Left ventricle myocardium inferior (tissue), 1 donor: ENCODE measurements at places on chromosomes 1 and 21.

DNA sequence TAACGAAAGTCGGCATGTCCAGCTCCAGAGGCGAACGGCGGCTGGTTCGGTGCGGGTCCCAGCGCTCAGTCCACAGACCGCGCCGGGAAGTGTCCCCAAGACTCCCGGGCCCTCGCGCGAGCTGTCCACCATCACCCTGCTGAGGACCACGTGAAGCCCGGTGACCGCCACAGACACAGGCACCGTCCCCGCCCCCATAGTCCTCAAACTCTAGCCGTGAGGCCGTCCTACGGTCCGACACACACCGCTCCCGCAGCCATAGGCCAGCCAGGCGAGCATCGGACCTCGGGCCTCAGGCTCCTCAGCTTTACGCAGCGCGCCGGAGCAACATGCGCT lies 535 bp downstream of the SETD4 start:
- peak; percentile 36 for DNase-seq

DNA sequence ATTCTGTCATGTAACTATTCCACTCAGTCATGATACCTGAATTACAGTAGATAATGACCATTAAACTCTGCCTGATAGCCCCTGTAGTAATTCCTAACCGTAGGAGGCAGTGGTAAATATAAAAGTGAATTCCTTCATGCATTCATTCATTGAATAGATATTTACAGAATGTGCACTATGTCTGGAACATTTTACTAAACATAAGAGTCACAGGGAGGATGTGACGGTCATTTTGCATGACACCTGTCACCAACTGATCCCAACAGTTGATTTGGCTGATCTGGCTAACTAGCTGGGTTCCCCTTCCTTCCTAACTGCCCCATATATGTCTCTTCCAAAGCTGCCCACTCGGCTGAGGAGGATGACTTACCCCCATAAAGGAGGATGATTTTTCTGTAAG lies 2.2 kb upstream of the RNPC3 start:
- no peak for DNase-seq

DNA sequence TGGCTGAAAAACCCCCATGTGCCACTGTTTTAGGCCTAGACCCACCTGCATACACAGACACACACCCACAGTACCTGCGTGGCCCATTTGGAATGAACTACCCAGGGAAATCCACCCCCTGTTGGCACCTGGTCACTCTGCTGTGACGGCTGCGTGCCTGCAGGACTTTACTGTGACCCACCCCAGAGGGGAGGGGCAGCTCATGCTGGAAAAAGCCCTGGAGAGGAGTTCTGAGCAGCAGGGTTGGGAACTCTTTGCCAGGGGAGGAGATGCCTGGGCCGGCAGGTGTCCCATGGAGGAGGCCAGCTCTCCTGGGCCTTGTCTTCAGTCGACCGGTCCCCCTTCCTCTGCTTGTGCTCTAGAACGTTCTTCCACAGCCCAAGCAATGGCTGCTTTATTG lies 87.3 kb upstream of the CSF3R start:
- DNase-seq, result no peak

- peak; percentile 67 for DNase-seq
These were observed 1.6 kb downstream of the ADAM15 start for GRCh38 chr1:155052439-155053395.

GRCh38 chr1:208393416-208393815 lies 149.2 kb upstream of the PLXNA2 start:
- no peak for DNase-seq

DNA sequence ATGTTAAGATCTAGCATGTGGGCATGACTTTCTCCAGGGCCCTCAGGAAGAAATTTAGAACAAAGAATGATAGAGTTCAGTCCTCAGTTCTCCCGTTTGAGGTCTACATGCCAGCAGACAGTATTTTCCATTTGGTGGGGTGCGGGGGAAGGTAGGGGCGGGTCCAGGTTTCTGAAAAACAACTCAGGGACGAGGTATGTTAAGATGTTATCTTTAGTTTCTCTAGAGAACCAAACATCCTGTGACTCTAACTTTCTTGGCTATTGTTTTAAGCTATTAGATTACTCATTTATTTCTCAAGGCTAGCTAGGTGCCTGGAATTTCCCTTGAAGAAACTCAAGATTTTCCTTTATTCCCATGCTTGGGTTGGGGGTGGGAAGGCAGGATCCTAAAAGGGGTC lies 42.3 kb upstream of the SYT14 start:
- DNase-seq, result no peak

DNA sequence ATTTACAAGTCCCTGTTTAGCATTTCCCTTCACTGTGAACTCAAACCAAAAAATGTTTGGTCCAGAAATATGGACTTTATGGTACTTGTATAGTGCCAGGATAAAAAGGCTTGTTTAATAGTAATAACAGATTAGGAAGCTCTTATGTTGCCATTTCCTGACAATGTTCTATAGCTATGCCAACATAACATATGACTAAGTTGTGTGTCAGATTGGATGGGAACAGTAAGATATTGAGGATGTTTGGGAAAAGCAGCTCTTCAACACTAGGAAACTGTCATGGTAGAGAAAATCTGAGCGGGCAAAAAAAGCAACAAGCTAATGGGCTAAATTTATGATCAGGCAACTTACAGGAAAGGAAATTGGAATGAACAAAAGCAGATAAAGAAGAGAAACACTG lies 287.1 kb upstream of the ADGRL4 start:
- DNase-seq, result no peak

- peak; percentile 35 for DNase-seq
These were observed 1.8 kb downstream of the HSF2BP start for GRCh38 chr21:43657355-43658087.

DNA sequence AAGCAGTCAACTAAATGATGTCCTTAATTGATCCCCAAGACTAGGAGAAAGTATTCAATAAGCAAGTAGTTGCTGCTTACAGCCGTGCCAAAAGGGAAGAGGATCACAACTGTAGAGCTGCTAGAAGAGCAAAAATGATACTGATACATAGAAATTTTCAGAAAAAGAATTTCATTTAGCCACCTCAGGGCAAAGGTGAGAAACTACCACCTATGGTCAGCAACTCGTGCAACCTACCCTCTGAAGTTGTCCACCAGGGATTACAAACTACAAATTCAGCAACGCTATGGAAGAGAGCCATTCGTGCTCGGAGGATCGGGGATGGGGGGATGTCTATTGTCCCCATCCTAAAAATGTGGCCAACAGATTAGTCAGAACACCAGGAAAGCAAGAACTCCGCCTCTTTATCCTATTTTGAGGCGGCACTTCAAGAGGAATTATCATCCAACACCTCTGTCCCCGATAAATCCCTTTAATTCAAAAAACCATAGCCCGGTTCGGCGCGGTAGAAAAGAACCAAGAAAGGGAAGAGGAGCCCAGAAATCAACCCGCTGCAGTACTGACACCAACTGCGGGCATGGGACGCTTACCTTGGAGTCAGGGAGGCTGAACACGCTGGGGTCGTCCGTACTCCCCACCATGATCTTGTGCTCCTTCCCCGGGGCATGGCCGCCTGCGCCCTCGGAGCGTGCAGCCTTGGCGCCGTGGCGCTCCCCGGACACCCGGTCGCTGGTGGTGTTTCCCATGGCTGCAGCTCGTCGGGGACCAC lies 687 bp downstream of the PRKAB2 start:
- DNase-seq, result no peak
